RPMI7951 (cell line): ENCODE measurements at places on chromosomes 7 and 10. TPM values are rescaled to one million over a fixed set of nuclear protein-coding genes. Genes with fewer than 3 reads are reported as not detected.

Gene WNT8B
- not detected in 2 replicates for total RNA-seq

Gene EMX2
- total RNA-seq, result not detected in 2 replicates

Gene MGAM2
- total RNA-seq, result not detected in 2 replicates

Gene PTF1A
- total RNA-seq, result not detected in 2 replicates

DNA sequence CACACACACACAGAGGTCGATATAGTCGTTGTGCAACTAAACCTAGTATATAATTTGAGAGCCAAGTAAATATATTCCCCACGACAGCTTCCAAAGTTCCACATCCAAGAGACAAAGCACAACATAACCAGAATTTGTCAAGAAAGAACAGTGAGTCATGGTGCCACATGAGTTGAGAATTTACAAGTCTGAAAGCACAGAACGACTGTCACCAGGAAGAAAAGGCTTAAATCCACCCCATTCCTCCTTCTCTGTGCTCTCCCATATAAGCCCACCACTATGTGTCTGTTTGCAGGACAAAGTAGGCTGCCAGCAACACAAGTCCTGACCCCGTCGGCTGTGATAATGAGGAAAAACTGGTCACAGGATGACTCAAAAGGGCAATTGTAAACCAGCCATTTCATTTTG lies 32.8 kb downstream of the GSAP start:
- DNase-seq, result peak; percentile 51

GRCh38 chr10:14438057-14438456 lies 107.3 kb upstream of the FRMD4A start:
- DNase-seq, result no peak

- no peak for DNase-seq
Measured at GRCh38 chr10:119504651-119505050, 37.9 kb downstream of the RGS10 start.
